ENCODE measurements at places on chromosomes 1 and 21.

DNA sequence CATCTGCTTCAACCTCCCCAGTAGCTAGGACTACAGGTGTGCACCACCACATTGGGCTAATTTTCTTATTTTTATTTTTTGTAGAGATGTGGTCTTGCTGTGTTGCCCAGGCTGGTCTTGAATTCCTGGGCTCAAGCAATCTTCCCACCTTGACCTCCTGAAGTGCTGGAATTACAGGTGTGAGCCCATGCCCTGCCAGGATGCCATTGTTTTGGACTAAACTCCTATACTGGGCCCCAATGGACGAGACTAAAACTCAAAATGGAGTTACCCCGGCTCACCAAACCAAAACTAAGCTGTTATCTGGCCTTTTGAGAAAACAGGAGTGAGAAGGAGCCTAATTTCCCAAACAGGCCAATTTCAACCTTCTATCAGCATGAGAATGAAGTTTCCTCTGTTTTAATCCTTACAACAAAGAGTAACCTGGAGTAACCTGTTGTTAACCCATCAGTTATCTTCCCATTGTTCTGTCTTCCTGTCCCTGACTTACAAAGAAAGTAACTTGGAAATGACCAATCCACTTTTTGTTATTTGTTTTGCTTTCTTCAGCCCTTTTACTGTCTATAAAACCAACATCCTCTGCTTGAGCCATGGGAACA is 29.6 kb downstream of the DMRTA2 start:
- DNase-seq, result no peak

GRCh38 chr21:16838331-16838730 is 674.5 kb upstream of the CXADR start:
- no peak for DNase-seq

- no peak for DNase-seq
Observed at GRCh38 chr1:20511518-20512428, 3.8 kb upstream of the MUL1 start.

GRCh38 chr1:159900086-159900680 is at the start of gene CFAP45:
Gene CFAP45 (minus strand): TSS chr1:159900165. CDS start chr1:159900098, 67 bp downstream.
- DNase-seq, result peak; percentile 91

DNA sequence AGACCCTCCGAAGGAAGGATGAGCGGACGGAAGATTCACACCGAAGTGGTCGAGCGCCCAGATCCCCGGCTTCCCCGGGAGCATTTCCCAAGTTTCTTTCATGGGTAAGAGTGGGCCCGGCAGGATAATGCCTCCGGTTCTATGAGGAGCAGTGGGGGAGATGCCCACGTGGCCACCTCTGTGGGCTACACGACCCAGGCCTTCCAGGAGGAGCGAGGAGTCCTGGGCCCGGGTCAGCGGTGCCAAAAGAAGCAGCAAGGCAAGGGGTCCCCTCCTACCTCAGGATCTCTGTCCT is 7.9 kb upstream of the NBPF11 start:
- peak; percentile 30 for DNase-seq

- DNase-seq, result no peak
Observed at GRCh38 chr1:110198746-110199145, 11.4 kb upstream of the KCNC4 start.

DNA sequence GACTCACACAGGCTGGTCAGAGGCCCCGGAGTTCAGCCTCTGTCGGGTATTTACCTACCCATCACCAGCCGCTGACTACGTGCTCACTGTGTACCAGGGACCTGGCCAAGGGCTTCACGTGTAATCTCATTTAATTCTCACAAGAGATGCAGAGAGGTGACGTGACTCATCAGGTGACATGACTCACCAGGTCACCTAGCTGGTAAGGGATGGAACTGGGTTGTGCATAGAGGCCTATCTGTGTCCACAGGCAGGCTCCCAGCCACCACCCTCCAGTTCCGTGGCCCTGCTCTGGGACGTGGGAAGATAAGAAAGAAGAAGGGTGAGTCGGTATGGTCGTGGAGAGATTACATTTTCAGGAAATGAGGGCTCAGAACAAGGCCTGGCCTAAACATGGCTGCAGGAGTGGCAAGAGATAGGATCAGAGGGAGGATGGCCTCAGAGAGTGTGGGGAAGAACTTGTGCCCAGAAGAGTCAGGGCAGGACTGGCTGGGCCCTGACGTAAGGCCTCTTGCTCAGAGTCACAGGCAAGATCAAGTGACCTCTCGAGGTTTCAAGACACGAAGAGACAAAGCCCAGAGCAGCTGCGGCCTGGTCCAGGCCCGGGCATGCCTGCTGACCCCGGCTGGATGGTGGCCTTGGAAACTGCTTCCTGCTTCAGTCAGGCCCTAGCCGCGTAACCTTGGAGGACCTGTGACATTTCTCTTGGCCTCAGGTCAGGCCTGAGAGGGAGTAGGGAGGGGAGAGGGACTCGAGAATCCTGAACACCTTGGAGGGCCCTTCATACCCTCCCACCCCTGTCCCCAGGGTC is 52.7 kb upstream of the WASF2 start:
- peak; percentile 75 for DNase-seq

DNA sequence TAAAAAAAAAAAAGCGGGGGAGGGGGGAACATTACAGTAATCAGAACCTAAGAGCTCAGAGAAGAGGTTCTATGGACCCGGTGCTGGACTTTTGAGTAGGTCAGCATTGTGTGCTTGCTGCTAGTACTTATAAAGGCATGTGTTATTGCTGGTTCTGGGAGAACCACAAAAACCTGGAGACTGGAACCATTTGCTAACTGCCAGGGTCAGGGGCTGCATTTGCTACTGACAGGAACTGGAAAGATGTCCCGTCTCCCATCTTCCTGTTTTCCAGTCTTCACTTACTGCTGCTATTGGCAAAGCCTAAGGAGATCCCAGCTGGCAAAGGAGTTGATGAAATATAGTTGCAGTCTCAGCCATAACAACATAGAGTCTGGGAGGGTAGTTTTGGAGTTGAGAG is 4.3 kb downstream of the RNF2 start:
- no peak for DNase-seq

DNA sequence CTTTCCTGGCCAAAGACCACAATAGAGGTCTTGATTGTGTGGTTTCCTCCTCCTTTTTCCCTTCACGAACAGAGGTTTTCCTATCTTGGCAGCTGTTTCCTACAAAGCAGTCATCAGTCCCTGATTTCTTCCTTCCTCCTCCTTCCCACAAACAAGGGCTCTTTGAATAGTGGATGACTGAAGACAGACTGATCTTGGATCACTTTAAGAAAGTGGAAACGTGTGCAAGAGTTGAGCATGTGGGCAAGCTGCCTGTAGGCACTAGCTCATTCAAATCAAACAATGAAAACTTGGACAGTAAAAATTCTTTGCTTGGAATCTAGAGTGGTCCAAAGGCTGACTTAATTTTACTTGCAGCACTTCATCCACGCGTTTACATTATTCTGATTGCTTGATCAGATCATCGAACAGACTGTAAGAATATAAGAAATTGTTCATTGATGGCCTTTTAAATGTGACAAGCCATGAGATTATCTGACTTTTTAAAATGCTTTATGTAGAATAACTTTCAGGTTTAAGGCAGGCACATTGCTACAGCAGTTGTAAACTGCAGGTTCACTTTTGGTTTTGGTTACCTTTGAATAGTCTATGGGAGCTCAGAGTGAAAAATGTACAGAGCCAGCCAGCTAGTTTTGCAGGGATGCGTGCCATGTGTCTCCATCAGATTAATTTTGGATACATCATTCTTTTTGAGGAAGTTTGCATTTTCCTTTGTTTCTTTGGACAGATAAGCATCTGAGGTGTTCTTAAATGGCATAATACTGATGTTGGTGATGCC is 34.4 kb downstream of the ADGRL2 start:
- peak; percentile 43 for DNase-seq

DNA sequence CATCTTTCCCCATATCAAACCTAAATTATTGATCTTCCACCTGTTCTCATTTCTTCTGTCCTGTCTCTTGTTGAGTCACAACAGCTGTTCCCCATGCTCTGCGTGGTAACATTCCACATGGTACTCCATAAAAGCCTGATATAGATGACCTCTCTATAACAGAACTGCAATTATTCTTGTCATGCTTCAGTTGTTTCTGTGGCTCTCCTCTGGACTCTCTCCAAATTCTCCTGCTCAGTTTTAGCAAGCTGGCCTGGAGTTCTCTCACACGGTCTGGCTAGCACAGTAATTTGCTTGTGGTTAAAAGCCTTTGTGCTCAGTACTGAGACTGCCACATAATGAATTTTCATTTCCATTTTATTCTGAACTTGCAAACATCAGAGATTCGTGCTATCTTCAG is 10.6 kb upstream of the LRRC39 start:
- DNase-seq, result peak; percentile 36

GRCh38 chr1:52523376-52523775 is 29.5 kb downstream of the TUT4 start:
- DNase-seq, result no peak

GRCh38 chr1:25854554-25854953 is 4.7 kb downstream of the AUNIP start:
- no peak for DNase-seq

DNA sequence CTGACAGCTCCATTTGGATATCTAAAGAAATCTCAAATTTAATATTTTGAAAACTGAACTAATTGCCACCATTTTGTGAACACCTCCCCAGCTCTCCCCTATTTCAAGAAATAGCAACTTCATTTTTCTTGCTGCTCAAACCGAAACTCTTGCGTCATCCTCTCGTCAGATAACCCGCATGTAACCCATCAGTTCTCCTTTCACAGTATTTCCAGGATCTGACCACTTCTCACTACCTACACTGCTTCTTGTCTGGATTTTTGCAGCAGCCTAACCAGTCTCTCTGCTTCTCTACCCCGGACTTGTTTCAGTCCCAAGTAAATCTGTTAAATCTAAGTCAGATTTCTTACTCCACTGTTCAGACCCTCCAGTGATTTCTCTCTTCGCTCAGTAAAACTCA is 75.6 kb downstream of the MTR start:
- DNase-seq, result no peak

GRCh38 chr1:89483010-89483756 is 41.4 kb upstream of the LRRC8B start:
- peak; percentile 70 for DNase-seq

- peak; percentile 62 for DNase-seq
Observed at GRCh38 chr1:95118067-95118499, 928 bp downstream of the TLCD4 start.

DNA sequence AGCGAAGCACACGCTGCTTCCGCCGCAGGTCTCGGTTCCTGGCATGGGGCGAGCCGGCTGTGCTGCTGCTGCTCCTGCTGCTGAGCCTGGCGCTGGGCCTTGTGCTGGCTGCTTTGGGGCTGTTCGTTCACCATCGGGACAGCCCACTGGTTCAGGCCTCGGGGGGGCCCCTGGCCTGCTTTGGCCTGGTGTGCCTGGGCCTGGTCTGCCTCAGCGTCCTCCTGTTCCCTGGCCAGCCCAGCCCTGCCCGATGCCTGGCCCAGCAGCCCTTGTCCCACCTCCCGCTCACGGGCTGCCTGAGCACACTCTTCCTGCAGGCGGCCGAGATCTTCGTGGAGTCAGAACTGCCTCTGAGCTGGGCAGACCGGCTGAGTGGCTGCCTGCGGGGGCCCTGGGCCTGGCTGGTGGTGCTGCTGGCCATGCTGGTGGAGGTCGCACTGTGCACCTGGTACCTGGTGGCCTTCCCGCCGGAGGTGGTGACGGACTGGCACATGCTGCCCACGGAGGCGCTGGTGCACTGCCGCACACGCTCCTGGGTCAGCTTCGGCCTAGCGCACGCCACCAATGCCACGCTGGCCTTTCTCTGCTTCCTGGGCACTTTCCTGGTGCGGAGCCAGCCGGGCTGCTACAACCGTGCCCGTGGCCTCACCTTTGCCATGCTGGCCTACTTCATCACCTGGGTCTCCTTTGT is 2.6 kb downstream of the TAS1R3 start:
- no peak for DNase-seq

- no peak for DNase-seq
Observed at GRCh38 chr1:159187033-159187432, 15.6 kb downstream of the CADM3 start.

DNA sequence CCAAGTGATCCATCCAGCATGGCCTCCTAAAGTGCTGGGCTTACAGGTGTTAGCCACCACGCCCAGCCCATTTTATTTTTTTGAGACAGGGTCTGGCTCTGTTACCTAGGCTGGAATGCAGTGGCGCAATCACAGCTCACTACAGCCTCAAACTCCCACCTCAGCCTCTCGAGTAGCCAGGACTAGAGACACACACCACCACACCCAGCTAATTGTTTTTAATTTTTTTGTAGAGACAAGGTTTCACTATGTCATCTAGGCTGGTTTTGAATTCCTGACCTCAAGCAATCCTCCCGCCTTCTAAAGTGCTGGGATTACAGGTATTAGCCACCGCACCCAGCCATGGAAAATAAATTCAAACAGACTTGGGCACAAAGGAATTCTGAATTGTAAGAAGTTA is 31.9 kb downstream of the PUM1 start:
- no peak for DNase-seq

DNA sequence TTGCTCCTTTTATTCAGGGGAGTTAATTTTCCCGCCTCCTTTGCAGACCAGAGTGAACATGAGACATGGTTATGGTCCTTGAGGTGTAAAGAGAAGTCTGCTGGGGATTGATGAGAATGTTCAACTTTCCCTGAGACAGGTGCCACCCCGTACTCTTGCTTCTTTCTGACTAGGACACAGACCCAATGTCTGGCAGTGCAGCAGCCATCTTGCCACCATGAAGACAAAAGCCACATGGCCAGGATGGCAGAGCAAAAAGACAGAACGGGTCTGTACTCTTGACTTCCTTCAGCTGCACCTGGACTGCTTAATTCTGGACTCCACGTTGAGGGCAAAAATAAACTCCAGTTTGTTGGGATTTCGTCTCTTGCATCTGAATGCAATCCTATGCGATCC is 54.1 kb downstream of the KLHDC7A start:
- DNase-seq, result no peak

DNA sequence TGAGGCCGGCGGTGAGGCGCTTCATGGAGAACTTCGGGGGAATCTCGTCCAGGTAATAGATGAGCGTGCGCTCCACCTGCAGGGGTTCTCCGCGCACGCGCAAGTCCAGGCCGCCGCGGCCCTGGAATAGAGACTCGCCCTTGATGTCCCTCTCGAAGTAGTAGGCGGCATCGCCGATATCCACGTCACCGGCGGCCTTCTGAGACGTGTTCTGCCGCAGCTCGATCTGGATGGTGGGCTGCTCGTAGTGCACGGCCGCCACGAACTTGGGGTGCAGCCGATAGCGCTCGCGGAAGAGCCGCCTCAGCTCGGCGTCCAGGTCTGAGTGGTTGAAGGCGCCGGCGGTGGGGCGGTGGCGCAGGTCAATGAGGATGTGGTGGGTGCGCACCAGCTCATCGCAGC is 726 bp downstream of the TACSTD2 start:
- DNase-seq, result peak; percentile 51

- DNase-seq, result no peak
Observed at GRCh38 chr1:165443539-165444311, 1.2 kb downstream of the RXRG start.

- DNase-seq, result no peak
Observed at GRCh38 chr1:117757668-117758067, 151.8 kb downstream of the TENT5C start.
